K562 (cell line): ENCODE measurements at places on chromosomes 13 and 19.
A peak's percentile ranks its signal among the peaks of the same experiment; 100 is the strongest.

DNA sequence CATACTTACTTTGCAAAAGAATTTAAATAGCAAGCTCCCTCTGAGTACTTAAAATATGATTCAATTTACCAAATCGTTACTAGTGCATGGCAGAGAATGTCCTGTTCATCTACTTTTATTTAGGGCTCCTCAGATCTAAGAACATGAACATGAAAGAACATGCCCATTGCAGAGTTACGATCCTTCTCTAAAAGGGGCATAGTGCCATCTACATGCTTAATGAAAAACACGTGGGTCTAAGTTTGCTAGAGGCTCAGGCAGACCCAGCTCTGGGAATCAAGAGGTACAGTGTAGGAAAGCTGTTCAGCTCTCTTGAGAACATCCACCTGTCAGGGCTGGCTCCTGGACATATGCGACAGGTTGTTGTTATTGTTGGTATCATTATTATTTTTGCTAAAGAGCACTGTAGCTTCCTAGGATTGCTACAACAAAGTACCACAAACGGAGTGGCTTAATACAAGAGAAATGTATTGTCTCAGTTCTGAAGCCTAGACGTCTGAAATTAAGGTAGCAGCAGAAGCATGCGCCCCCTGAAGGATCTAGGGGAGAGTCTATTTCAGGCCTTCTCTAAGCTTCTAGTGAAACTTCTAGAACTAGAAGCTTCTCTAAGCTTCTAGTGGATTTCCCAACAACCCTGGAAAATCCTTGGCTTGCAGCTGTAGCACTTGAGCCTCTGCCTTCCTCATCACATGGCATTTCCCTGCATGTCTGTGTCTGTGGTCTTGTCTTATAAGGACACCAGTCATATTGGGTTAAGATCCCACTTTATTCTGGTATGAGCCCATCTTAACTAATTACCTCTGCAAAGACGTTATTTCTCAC lies 133.9 kb downstream of the DCT start:
- no peaks in the 10 kb centered on the region for H3K36me3 ChIP-seq
- H3K4me1 ChIP-seq: no peaks in the 10 kb centered on the region
- no peaks in the 10 kb centered on the region for H3K27me3 ChIP-seq

DNA sequence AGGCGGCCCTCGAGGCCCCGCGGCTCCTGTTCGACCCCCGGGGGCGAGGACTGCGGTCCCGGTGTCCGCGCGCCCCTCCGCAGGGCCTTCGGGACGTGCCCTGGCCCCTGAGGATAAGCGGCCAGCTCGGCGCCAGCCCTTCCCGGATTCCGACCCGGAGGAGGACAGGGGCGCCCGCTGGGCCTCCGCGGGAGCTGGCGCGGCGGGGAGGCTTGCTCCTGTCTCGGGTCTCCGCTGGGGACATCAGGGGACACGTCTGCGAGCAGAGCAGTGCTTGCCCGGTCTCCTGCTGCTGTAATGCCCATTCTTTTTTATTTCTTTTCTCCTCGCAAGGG lies 829 bp downstream of the B3GLCT start:
- H3K4me1 ChIP-seq: peaks cover 13% of the 10 kb centered on the region; the same call in 2 of the 3 replicates
- peak overlapping the region; percentile 63 for H3K4me3 ChIP-seq
- DNase-seq: peak; percentile 48
- peak overlapping the region; percentile 70; the same call in 2 of the 3 replicates for H3K27ac ChIP-seq
- no peaks in the 10 kb centered on the region for H3K36me3 ChIP-seq

DNA sequence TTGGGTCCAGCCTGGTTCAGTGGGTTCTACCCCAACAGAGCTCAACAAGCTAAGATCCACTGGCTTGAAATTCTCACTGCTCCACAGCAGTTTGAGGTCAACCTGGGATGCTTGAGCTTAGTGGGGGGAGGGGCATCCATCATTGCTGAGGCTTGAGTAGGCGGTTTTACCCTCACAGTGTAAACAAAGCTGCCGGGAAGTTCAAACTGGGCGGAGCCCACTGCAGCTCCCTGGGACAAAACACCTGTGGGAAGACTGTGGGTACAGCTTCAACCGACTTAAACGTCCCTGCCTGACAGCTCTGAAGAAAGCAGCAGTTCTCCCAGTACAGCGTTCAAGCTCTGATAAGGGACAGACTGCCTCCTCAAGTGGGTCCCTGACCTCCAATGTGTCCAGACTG lies 1161.9 kb downstream of the UQCRFS1 start:
- no peaks in the 10 kb centered on the region for H3K36me3 ChIP-seq
- H3K4me3 ChIP-seq: no peak overlapping the region
- H3K27me3 ChIP-seq: no peaks in the 10 kb centered on the region
- no peaks in the 10 kb centered on the region for H3K4me1 ChIP-seq
- no peak overlapping the region for H3K27ac ChIP-seq

GRCh38 chr13:55410398-55411330 lies 1730.1 kb upstream of the PRR20A start:
- H3K4me1 ChIP-seq: no peaks in the 10 kb centered on the region
- H3K4me3 ChIP-seq: no peak overlapping the region
- H3K27me3 ChIP-seq: no peaks in the 10 kb centered on the region
- no peak overlapping the region for H3K27ac ChIP-seq

GRCh38 chr19:33226550-33227241 lies 1.0 kb upstream of the SLC7A10 start:
- H3K27me3 ChIP-seq: peaks cover 25% of the 10 kb centered on the region
- peaks cover 5% of the 10 kb centered on the region for H3K4me1 ChIP-seq
- H3K4me3 ChIP-seq: no peak overlapping the region
- DNase-seq: no peak
- no peaks in the 10 kb centered on the region for H3K36me3 ChIP-seq

DNA sequence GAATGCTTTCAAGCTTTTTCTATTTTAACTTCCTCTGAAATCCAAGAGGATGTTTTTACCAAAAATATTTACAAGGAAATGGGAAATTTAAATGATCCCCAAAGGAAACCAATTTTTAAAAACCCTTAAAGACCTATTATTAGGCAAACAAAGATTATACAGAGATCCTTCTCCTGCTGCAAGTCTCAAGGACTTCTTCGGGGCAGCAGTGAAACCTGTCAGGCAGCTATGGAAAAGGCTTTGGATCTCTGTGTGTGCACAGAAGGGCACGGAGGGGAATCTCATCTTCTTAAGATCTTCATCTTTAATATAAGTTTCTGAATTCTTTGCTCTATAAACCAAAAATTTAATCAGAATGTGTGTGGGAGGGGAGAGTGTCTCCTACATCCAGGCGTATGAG lies 36.0 kb upstream of the CLDN10 start:
- H3K27ac ChIP-seq: no peak overlapping the region
- no peak for DNase-seq
- H3K4me3 ChIP-seq: no peak overlapping the region
- no peaks in the 10 kb centered on the region for H3K36me3 ChIP-seq
- no peaks in the 10 kb centered on the region; the same call in 2 of the 3 replicates for H3K27me3 ChIP-seq

DNA sequence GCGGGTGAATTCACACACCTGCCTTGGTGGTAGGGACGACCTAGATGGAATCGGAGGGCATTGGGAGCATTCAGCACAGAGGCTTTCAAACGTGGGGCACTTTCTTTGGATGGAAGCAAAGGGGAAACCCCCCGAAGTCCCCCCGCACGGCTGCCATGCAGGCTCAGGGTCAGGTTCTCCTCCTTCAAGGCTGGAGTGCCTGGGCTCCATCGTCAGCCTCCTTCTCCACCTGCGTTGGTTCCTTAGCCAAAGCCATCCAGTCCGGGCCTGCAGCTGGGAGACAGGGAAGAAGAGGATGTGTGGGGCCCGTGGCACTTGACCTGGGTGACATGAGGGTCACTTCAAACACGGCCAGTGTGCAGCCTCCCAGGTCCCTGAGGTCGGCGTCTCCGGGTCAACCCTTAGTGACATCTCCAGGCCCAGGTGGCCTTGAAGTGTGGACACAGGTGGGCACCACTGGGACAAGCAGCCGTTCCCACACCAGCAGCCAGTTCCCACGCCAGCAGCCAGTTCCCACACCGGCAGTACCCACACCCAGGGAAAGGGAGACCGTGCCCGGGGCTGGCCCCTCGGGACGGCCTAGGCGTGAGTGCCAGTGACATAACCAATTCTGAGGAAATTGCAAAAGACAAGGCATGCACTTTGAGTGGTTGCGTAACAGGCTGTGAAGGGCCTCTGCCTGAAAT lies 116.0 kb downstream of the SOX1 start:
- H3K27ac ChIP-seq: no peak overlapping the region
- no peaks in the 10 kb centered on the region for H3K36me3 ChIP-seq
- H3K27me3 ChIP-seq: peaks cover 27% of the 10 kb centered on the region
- H3K4me3 ChIP-seq: no peak overlapping the region

DNA sequence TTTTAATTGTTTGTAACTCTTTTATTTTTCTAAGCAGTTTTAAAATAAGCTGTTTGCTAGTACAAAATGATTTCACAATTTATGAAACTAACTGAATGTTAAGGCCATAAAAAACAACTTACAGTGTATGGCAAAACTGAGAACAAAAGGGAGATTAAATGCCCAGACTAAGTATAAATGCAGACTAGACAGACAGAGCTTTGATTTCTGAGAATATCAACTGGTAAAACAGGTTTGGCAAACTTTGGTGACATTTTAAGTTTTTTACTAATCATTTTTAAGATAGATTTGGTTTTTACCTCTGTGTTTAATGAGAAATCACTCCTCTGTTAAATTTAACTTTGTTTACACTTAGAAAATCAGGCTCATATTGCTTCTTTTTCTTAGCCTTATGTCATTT lies 127.5 kb upstream of the KLF5 start:
- H3K27ac ChIP-seq: no peak overlapping the region
- no peaks in the 10 kb centered on the region for H3K27me3 ChIP-seq
- no peak for DNase-seq
- no peak overlapping the region for H3K4me3 ChIP-seq
- no peaks in the 10 kb centered on the region for H3K4me1 ChIP-seq

GRCh38 chr13:24159357-24159756 lies 1.2 kb upstream of the SPATA13 start:
- H3K4me3 ChIP-seq: no peak overlapping the region
- DNase-seq: no peak
- H3K36me3 ChIP-seq: no peaks in the 10 kb centered on the region
- no peaks in the 10 kb centered on the region for H3K27me3 ChIP-seq
- peaks cover 9% of the 10 kb centered on the region for H3K4me1 ChIP-seq

DNA sequence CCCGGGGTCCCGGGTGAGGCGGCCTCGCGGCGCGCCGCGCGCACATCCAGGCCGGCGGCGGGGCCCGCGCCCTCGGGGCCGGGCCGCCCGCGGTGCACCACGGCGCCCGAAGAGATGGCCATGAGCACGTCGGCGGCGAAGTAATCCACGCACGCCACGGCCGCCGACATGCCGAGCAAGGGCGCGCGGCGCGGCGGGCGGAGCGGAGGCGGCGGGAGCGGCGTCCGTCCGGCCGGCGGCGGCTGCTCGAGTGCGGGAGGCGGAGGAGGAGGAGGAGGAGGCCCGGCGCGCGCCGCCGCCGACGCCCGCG lies at the start of gene KLF16:
KLF16 (minus strand) TSS at position 252 of the 310 bp plus-strand sequence; CDS start at position 170, 82 bp downstream.
- peak within 1 kb of the TSS; percentile 95 for H3K4me3 ChIP-seq
- H3K36me3 ChIP-seq: no peaks in the 10 kb centered on the region; the same call in 2 of the 3 replicates
- H3K27ac ChIP-seq: peak within 1 kb of the TSS; percentile 99
- DNase-seq: no peak
- peaks cover 37% of the 10 kb centered on the region for H3K4me1 ChIP-seq

GRCh38 chr19:50729894-50730293 lies 6.7 kb downstream of the CLEC11A start:
- peak; percentile 4 for DNase-seq
- no peaks in the 10 kb centered on the region for H3K27me3 ChIP-seq
- no peak overlapping the region for H3K27ac ChIP-seq
- peaks cover 24% of the 10 kb centered on the region; the same call in 2 of the 3 replicates for H3K4me1 ChIP-seq
- no peak overlapping the region for H3K4me3 ChIP-seq

DNA sequence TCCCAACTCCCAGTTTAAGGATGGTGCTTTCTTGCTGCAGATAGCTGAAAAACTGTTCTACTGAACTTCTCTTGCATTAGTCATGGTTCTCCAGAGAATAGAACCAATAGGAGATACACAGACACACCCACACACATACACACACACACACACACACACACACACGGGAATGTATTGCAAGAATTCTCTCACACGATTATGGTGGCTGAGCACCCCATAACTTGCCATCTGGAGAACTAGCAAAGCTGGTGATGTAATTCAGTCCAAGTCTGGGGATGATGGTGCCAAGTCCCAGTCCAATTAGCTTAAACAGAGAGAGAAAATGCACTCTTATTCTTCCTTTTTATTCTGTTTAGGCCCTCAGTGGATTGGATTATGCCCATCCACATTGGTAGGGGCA lies 643.9 kb downstream of the DIAPH3 start:
- no peak overlapping the region for H3K4me3 ChIP-seq
- no peaks in the 10 kb centered on the region for H3K4me1 ChIP-seq
- H3K36me3 ChIP-seq: no peaks in the 10 kb centered on the region

GRCh38 chr19:30082611-30083010 lies 140.6 kb downstream of the URI1 start:
- DNase-seq: no peak
- no peaks in the 10 kb centered on the region for H3K36me3 ChIP-seq
- H3K27me3 ChIP-seq: peaks cover 60% of the 10 kb centered on the region

- no peaks in the 10 kb centered on the region for H3K27me3 ChIP-seq
- DNase-seq: no peak
- H3K4me3 ChIP-seq: no peak overlapping the region
- H3K4me1 ChIP-seq: no peaks in the 10 kb centered on the region
Observed at GRCh38 chr13:61685682-61686012, 270.0 kb upstream of the PCDH20 start.

DNA sequence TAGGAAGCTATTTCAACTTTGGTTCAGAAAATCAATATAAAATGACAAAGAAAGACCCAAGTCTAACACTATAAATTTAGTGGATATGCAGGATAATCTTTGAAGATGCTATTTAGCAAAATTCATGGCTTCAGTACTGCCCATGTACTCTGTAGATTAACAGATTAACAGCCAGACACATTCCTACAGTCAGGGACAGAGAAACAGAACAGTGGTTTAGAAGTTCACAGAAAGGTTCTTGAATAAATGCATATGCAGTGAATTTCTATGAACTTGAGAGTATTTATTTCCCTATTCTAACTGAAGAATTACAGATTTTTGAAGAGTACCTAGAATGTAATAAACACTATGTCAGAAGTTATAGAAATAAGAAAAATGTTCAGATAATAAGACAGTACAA lies 222.8 kb downstream of the KLF12 start:
- DNase-seq: no peak
- no peak overlapping the region for H3K27ac ChIP-seq
- no peaks in the 10 kb centered on the region for H3K36me3 ChIP-seq

DNA sequence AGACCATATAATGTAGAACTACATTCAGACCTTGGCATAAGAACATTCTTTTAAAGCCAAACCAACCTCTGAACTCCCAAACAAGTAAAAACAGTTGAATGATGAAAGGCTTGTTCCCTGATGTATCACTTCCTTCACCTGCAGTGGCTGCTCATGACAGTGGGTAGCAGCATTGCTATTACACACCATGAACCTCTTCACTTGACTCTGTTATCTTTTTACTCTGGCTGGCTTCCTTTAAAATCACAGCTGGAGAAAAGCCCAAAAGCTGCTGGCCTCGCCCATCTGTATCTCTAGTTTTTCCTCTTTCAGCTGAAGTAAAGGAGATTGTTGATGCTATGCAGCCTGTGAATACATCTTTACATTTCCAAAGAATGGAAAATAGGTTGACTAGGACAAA lies 22.6 kb downstream of the THSD1 start:
- no peak for DNase-seq
- no peak overlapping the region for H3K27ac ChIP-seq
- no peaks in the 10 kb centered on the region for H3K4me1 ChIP-seq
- no peak overlapping the region for H3K4me3 ChIP-seq
